ENCODE measurements at places on chromosomes 5 and 9.

DNA sequence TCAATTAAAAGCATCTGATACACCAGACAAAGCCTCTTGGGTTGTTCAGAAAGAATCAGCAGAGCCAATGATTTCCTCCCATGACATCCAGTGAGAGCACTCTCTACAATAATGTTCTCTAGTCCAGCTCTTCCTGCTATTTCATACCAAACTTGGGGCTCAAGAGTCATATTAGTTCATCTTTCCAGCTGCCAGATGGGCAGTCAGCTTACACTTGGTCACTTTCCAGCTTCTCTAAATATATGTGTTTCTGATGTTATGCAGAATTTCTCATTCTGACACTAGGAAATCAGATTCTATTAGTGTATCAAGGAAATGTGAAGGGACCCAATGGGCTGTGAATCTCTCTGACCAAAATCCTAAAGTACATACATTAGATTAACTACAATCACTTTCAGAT is 148.9 kb downstream of the ENC1 start:
- no peak for DNase-seq

DNA sequence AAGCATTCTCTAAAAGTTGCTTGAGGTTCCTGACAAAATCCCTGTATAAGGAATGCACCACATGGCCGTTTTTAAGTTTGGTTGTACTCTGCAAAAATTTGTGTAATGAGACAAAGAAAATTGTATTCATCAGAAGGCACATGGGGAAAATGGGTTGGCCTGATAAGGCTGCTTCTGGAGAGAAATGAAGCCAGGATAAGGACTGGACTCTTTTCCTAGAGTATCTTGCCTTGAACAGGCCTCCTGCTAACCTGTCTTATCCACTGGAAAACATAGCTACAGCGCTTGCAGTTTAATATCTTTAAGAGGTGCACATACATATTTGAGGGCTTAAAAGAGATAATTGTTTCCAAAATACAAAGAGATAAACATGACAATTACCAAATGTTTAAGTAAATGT is 41.4 kb upstream of the IFNK start:
- DNase-seq: no peak

DNA sequence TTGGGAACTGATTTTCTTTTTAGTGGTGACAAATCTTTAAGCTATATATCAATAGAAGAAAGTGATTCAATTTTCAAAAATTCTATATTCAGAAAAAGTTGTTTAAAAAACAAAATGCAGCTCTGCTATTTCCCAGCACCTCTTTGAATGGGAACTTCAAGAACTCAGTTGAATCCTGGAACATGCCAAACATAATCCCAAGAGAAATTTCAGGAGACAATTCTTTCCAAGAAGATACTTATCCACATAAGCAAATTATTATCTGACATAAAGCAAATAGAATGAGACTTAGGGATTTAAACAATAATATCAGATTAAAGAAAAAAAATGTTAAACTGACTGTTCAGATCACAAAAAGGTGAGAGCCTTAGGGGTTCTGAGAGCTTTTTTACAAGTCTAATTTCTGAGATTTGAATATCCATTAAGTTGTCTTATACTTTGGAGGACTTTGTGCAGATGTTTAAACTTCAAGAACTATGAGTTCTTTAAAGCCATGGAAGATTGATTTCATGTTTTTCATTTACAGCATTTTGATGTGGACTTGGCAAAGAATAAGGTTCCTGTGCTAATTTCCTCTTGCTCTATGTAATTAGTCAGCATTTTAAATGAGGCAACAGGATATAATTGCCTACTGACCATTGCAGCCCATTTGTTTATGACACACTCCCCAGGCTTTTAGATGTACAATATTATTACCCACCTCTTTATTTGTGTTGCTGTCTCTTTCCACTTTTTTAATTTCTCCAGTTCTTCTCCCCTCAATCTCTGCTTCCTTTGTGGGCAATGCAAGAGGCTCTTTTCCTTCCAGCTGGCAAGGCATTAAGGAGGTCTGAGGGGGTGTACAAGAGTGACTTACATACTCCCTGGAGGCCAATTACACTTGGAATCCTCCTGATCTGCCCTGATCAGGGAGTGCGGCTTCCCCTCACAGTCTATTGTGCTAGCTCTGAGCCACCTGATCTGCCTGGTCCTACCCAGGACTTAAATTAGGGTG is 419.1 kb downstream of the NR2F1-AS1 start:
- DNase-seq: no peak

GRCh38 chr5:142278627-142279026 is 46.2 kb downstream of the SPRY4 start:
- no peak for DNase-seq

GRCh38 chr5:89901983-89902382 is 507.6 kb downstream of the CETN3 start:
- peak; percentile 7 for DNase-seq

DNA sequence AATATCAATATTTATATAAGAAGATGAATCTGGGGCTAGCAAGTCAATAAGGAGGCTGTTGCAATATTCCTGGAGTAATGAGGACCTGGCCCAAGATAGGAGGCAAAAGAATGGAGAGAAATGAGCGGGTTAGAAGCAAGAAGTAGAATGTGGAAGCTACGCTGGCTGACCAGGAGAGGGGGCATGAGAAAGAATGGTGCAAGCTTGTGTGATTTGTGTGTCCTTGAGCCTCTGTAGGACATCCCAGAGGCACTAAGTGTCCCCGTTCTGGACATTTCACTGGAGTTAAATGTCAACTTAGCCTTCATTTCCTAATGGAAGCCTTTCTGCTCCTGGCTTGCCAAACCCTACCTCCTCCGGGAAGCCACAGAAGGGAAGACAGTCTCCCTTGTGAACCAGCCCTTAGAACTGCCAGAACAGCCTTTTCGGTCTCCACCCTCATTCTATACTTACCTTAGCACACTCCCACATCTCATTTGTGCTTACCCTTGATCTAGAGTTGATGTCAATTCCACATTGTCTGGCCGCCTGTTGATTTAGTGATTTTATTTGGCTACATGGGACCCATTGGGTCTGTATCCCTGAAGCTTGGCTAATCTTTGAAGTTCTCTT is 6.7 kb upstream of the PDE6A start:
- DNase-seq: no peak

DNA sequence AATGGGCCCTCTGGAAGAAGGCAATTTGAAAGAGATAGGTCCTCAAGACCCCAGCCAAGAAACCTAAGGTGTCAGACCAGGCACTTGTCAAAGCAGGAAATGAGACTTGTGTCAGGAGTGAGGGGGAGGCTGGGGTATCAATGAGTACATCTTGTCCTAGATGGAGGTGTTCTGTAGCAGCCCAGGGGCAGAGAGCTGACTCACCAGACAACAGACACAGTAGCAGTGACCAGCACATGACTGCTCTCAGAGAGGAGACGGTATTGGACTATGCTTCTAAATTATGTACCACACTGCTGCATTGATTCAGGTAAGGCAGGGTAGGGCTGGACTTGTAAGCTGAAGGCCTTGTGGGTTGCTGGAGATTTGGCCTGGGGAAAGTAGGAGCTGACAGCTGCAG is 551.2 kb upstream of the KLF4 start:
- no peak for DNase-seq

DNA sequence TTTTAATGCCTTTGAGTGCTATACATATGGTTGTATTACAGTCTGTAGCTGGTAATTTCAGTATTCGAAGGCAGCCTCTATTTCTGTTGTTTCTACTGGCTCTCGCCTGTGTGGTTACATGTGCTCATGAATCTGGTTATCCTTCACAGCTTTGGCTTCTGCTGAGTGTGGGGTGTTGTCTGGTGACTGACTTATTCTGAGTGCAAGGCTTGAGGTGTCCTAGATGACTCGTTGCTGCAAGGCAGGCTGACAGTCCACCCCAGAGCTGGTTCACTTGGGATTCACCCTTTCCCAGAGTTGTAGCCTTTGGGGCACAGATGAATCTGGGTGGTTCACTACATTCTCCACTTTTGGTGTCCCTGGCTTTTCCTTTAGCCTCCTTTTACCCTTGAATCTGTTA is 41.4 kb downstream of the PDE8B start:
- DNase-seq: no peak

- no peak for DNase-seq
Measured at GRCh38 chr5:16934677-16935153, 1.4 kb downstream of the MYO10 start.

DNA sequence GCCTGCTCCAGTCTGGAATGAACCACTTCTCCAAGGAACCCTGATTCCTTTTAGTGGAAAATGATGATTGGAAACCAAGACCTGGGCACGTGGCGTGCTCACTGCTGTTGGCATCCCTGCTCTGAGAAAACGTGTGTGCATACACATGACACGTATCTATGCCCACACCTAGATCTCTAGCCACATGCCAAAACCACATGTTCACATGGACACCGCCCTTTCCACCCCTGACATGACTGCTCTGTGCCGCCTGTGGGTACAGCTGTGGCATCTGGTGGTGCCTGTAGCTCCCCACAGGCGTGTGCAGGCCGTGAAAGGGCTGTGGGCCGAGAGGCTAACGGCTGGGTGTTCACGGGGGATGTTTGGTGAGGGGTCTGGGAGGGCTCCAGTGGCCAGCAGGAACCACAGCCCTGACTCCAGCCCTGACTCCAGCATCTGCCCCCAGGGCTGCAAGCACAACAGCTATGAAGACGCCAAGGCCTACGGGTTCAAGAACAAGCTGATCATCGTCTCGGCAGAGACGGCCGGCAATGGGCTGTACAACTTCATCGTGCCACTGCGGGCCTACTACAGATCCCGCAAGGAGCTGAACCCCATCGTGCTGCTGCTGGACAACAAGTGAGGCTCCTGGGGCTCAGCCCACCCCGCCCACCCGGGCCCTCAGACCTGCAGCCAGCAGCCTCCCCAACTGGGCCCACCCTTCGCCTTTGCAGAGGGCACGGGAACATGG is 75.1 kb downstream of the KCNT1 start:
- DNase-seq: no peak

- DNase-seq: no peak
Measured at GRCh38 chr5:59115345-59115744, 532.5 kb downstream of the RAB3C start.

DNA sequence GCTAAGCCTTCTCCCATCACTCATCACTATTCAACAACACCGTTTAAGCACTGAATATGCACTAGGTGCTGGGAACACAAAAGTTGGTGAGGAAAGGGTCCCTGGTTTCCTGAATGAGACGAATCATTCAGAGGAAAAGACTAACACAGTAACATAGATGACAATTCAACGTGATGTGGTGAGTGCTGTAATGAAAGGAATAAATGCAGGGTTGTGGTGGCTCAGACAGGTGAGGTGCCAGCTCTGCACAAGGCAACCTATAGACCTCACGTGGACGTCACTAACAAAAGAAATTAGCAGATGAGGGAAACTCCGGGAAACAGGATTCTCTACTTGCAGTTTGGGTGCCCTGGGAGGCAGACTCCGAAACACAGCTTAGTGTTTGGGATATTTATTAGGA is 40.0 kb upstream of the ERBIN start:
- no peak for DNase-seq

- no peak for DNase-seq
Measured at GRCh38 chr5:127930311-127930710, 153.3 kb upstream of the SLC12A2 start.

GRCh38 chr5:114153833-114154232 is 208.0 kb upstream of the KCNN2 start:
- DNase-seq: no peak

DNA sequence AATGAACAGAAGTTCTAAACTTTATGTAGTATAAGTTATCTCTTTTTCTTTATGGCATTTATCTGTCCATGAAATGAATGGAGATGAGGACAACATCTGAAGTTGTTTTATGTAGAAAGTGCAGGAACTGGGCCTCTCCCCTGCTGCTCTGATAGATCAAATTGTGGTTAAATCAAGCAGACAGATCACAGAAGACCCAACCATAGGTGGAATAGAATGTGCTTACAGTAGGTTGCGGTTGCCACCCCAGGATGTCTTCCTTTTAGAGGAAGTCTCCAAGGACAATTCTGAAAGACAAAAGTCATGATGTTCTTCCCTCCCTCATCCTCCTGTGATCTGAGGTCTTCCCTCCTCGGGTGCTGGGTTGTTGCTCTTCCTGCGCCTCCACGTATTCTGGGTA is 12.9 kb downstream of the RASGRF2 start:
- no peak for DNase-seq

GRCh38 chr5:1268666-1269065 is 26.2 kb downstream of the TERT start:
- DNase-seq: no peak

- DNase-seq: no peak
Measured at GRCh38 chr5:73405691-73406090, 42.9 kb downstream of the FOXD1 start.

DNA sequence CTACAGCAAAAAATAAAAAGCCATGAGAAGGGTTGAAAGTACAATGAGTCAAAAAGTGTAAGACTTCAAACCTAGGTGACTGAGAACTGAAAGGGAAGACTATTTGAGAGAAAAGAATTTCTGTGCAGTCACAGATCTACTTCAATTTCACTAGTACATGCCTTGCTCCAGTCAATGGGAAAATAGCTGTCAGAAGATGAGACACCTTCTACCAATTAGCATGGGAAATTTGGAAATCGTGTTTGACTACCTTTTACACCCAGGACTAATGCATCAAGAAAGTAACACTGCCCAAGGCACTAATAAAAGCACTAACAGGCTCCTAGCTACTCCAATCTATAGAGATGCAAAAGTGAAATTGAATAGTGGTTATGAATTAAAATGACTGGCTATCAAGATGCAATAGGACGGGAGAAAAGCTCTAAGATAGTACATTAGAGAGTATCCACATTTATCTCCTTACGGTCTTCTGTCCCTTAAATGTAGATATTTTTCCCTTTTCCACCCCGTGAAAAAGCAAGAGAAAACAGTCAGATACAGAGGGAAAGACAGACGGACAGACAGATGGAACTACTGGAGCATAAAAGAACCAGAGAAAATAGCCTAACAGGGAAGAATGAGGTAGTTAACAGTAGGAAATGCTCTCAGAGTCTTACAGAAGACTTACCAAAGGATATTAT is 15.2 kb downstream of the ERP44 start:
- DNase-seq: no peak

DNA sequence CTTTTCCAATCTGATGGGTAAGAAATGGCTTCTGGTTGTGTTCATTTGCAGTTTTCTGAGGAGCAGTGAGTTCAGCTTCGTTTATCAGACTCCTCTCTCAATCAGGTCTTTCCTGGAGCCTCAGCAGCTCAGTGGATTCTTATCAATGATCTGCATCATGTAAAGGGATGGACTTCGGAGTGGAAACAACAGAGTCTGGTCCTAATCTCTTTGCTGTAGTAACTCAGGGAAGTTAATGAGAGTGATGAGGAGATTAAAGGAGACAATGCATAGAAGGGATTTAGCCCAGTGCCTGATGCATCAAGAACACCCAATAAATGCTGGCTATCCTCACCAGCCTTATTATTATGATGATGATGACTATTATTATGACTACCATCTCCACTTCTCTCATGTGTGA is 47.2 kb downstream of the SMIM23 start:
- no peak for DNase-seq

GRCh38 chr5:135377751-135378680 is 21.0 kb downstream of the MACROH2A1 start:
- no peak for DNase-seq

- no peak for DNase-seq
Measured at GRCh38 chr5:39400713-39401578, 23.8 kb downstream of the DAB2 start.

- DNase-seq: no peak
Measured at GRCh38 chr9:89477811-89478630, 19.9 kb downstream of the SEMA4D start.

- DNase-seq: no peak
Measured at GRCh38 chr5:159978358-159978757, 30.6 kb upstream of the TTC1 start.

- no peak for DNase-seq
Measured at GRCh38 chr5:148209151-148209770, 6.4 kb downstream of the SPINK6 start.

GRCh38 chr5:154076240-154076922 is 37.6 kb downstream of the MFAP3 start:
- no peak for DNase-seq

- no peak for DNase-seq
Measured at GRCh38 chr9:120724757-120725400, 10.6 kb upstream of the MEGF9 start.

All from LNCaP clone FGC (cell line).